ENCODE measurements at places on chromosomes 11 and 22.

- DNase-seq, result no peak
Observed at GRCh38 chr11:2462543-2462985, 17.8 kb downstream of the KCNQ1 start.

GRCh38 chr22:28102151-28102812, 183.2 kb upstream of the PITPNB start:
- no peak for DNase-seq

DNA sequence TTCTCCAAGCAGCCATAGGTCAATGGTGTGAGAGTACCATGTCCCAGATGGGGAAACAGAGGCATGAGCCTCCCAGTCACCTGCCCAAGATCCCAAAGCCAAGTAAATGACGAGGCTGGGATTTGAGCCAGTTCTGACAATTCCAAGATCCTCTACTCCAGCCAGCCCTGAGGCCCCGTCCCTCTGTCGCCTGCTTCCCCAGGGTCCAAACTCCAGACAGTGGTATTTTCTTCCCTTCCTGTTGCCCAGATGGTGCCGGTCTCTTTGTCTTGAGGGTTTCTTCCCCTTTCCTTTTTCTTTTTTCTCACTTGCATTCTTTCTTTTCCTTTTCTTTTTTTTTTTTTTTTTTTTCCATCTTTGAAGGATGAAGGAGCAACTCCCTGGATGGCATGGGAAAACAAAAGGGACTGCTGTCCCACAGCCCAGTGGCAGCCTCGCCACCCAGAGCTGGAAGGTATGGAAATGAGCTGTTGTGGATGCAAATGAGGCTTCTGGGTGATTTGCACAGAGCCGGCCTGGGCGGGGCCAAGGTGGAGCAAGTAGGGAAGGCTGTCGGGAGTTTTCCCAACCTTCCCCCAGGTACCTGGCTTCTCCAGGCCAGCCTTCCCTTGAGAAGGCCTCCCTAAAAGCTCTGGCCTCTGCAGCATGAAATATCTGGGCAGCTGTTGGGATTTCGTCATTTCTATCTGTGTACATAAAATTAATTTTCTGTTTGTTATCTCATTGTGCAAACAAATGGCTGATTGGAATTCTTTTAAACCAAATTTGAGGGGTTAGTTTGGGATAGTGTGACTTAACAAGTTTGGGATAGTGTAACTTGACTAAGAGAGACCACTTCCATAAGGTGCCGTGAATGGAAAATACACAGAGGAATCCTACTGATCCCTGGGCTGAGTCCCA, 146.8 kb downstream of the MN1 start:
- no peak for DNase-seq

DNA sequence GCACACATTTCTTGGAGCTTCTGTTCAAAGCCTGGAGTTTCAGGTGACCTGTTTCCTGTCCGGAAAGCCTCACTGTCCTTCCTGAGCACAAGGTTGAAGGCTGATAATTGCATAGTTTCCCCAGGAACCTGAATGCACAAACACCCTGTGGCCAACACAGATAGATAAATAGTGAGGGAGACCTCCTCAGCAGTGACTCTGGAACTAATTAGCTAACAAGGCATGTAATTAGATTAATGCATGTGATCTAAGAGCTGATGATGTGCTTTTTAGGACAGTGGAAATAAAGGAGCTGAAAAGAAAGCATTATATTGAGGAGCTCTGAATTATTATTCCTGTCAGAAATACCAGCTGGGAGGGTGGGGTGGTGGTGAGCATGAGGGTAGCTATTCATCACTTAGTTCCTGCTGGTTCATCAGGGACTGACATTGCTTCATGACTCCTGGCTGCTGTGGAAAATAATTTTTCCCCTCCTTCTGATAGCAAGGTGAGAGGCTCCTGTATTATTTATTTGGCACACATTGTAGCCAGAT, 101.1 kb downstream of the NELL1 start:
- no peak for DNase-seq

GRCh38 chr11:64799623-64800302, 3.3 kb downstream of the MAP4K2 start:
- peak; percentile 46 for DNase-seq

DNA sequence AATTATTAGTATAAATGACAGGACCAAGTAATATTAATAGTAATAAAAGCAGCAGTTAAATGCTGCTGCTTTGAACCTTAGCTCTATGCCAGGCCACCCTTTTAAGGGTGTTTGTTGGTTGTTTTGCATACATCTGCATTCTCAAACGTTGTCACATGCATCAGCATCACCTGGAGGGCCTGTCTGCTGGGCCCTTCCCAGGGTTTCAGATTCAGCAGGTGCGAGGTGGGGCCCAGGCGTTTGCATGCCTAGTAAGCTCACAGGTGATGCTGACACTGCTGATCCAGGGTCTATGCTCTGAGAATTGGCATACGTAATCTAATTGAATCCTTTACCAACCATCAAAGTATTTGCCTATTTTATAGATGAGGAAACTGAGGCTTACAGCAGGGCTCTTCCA, 246.5 kb downstream of the CADM1 start:
- no peak for DNase-seq

- DNase-seq, result no peak
Observed at GRCh38 chr11:353179-353873, 16.0 kb upstream of the B4GALNT4 start.

- no peak for DNase-seq
Observed at GRCh38 chr22:22960307-22960706, 72.7 kb downstream of the IGLL5 start.

- no peak for DNase-seq
Observed at GRCh38 chr11:27696961-27697360, 3.3 kb downstream of the BDNF start.

- DNase-seq, result no peak
Observed at GRCh38 chr11:126963115-126963514, 37.5 kb downstream of the KIRREL3 start.

DNA sequence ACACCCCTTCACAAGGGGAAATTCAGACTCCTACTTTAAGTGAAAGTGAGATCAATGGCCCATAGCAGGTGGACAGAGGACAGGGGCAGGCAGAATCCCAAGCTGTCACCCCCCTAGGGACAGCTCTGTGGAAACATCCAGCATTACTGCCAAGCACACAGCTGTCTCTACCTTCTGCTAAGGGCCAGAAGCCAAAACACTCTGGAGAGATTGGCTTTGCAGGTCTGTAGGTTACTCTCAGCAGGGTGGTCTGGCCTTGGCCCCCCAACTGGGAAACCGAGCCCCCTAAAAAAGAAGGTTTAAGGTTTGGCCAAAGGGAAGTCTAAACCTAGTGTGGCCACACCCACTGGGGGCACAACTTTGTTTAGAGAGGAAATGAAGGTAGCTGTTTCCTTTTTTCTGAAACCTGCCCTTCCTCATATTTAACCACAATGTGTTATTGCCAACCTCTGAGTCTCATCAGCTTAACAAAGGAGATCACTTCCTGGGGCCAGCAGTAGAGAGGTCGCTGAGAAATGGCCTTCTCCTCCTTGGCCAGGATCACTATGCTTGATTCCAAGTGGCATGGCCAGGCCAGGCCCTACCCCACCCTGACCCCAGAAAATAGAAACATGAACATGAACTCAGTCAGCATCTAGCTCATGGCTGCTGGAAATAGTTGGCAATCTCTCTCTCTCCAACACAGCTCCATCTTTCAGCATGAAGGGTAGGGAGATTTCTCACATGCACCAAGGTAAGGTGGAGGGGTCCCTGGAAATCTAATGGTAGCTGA, 25.9 kb upstream of the SCARF2 start:
- peak; percentile 23 for DNase-seq

DNA sequence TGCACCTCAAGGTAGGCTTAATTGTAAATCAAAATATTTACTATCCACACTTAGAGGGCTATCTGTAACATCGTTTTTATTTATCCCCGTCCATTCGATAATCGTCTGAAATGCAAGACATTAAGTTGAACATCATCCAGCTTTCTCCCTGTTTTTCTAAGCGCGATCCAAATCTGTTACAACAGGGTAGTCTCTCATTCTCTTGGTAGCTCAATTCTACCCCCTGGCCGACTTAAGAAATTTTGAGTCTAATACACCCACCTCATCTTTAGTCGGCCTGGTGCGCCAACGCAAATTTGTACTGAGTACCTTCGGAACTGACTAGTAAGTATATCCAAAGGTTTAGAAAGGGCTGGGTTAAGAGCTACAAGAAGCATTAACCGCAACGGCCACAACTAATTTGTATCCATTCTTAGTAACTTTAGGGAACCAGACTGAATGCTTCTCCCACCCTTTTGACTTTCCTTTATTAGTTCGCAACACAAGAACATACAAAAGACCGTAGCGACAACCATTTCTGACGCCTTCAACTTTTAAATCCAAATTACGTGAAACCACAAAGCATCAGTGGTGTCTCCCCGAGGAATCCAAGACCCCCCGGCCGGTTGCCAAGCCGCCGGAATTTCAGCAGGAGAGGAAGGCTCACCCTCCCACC, 1.0 kb upstream of the ZNF143 start:
- peak; percentile 32 for DNase-seq

DNA sequence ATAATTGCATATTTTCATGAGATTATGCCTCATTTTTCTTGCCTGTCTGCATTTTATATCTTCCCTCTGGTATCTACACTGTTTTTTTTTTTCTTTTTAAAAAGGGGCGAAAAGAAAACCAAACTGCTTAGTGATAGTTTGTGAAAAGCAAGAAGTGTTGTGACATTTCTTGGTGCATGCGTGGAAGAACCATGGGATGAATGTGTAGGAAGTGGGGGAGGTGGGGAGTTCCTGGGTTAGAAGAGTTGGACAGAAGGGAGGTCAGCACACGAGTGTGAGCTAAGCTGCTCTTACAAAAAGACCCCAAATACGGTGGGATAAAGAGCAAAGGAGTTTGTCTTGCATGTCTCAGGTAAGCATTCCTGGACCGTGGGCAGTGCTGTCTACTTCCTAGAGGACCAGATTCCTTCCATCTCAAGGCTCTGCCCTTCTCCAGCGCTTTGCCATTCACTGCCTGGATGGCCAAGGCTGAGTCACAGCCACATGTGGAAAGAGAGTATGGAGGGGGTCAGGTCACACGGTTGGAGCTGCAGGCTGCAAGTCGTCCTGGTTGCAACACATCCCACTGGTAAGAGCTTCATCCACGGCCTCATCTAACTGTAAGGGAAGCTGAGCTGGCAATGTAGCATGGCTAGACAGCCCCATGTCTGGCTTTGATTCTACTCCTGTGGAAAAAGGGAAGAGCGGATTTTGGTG, 300.6 kb downstream of the DDX10 start:
- no peak for DNase-seq

DNA sequence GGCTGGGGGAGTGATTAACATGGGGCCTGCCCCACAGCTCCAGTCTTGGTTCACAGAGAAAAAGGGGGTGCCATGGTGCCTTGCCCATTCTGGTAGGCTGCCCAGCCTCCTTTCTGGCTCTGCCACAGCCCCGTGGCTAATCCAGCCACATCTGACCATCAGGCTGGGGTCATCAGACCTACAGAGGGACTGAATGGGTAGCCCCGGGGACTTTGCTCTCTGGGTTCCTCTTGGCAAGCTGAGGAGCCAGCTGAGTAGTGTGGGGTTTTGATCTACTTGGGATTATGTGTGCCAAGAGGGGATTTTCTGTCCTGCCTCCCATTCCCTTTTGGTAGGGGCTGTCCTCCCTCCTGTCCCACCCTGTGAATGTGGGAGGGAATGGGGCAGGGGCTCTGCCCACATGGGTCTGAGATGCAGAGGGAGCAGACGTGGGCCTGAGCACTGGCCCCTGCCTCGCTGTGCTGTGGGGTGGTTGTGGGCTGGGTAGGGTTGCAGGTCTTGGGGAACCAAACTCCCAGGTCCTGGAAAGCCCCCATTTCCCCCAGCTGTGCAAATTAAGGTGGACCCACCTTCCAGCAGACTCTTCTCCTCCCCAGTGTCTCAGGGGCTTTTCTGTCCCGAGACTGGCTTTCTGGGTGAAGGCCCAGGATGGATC, 32.0 kb downstream of the CD82 start:
- no peak for DNase-seq

- DNase-seq, result no peak
Observed at GRCh38 chr22:21940521-21940920, 12.1 kb downstream of the PPM1F start.

GRCh38 chr11:70326365-70326811, 55.9 kb downstream of the PPFIA1 start:
- no peak for DNase-seq

GRCh38 chr11:37916331-37916730, 1318.3 kb upstream of the RAG2 start:
- DNase-seq, result no peak

GRCh38 chr11:75532200-75533048, 6.7 kb upstream of the GDPD5 start:
- peak; percentile 61 for DNase-seq

GRCh38 chr11:128116447-128116846, 470.9 kb downstream of the ETS1 start:
- DNase-seq, result no peak
